Activated CD4-positive, alpha-beta T cell treated with anti-CD3 and anti-CD28 coated beads, Interleukin-2, Interleukin-4, amounts not matched to agents 100 ng/mL and 50 ng/mL, durations not matched to agents 16 hours and 8 hours (primary cell): ENCODE measurements at places on chromosomes 1 and 21.

GRCh38 chr1:100188617-100189016 is 10.6 kb upstream of the LRRC39 start:
- no peak for DNase-seq

GRCh38 chr1:172289448-172289847 is 131.0 kb upstream of the C1orf105 start:
- no peak for DNase-seq

DNA sequence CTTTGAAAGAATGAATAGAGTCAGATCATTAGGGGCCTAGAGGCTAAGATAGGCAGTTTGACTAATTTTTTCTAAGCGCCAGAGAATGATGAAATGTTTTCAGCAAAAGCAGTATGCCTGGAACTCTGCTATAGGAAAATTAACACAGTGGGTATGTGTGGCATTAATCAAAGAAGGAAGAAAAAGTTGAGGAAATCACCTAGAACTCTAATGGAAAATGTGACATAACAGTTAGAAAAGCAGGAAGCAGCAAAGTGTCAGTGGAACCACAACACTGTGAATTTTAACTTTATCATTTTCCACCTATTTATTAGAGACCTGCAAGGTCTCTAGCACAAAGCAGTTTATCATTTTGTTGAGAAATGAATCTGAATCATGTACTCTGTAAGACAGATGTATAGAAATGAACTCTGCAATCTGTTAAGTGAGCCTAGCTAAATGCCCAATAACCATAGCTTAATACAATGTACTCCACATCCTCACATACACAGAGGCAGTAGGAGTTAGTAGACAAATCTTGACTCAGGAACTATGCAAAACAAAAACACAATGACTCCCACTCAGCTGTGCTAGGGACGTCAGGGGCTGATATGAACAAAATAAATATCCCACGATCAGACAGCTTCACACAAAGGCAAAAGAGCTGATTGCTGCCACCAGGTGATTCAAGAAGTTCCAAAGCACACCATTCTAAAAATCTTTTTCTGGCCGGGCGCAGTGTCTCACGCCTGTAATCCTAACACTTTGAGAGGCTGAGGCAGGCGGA is 500.7 kb upstream of the NFIA start:
- no peak for DNase-seq

DNA sequence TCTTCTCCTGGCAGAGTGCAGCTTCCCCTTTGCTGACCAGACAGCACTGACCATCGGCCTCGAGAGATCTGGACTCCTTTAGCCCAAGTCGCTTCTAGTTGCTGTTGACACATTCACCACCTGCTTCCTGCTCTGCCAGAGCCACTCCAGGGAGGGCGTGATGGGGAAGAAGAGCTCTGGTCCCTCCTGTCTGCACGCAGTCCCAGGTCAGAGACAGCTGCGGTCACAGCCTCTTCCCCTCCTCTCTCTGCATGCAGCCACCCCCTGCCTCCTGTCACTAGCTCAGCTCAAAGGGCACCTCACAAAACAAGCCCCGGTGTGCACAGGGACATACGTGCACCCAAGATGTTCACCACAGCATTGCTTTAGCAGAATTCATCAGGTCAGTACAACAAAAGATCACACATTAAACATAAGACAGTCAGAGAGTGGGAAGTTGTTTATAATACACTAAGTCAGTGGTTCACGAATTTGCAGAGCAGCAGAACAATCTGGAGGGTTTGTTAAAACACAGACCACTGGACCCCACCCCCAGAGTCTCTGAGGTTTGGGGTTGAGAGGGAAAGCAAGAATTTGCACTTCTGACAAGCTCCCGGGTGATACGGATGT is 132.9 kb downstream of the SYF2 start:
- DNase-seq: peak; percentile 29

- DNase-seq: no peak
Observed at GRCh38 chr1:167658574-167659328, 28.7 kb downstream of the RCSD1 start.

DNA sequence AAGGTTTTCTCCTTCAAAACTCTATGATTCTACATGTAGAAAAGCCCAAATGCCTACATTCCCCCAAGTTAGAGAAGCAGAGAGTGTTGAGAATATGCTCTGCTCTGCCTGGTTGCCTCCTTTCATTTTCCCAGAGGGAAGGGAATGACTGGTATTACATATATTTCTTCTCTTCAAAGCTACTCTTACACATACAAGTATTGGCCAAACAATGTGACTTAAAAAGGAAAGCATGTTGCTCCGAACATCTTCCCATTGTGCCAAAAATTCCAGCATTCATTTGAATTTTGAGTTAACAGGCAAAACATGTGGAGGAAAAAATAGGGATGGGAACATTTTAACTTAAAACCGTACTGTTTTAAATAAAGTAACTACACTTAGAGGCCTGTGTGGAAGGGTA is 125.2 kb downstream of the COQ8A start:
- DNase-seq: no peak

DNA sequence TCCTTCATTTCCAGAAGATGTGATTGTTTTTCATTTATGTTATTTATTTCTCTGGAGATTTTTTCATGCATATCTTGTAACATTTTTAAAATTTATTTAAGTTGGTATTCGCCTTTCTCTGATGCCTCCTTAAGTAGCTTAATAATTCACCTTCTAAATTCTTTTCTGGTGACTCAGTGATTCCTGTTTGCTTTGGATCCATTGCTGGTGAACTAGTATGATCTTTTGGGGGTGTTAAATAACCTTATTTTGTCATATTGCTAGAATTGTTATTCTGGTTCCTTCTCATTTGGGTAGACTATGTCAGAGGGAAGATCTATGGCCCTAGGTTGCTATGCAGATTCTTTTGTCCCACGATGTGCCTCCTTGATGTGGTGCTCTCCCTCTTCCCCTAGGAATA is 1347.2 kb upstream of the B3GALT2 start:
- no peak for DNase-seq

- no peak for DNase-seq
Observed at GRCh38 chr1:183473217-183473536, 878 bp downstream of the SMG7 start.

GRCh38 chr1:43853161-43853921 is 80.3 kb upstream of the ARTN start:
- no peak for DNase-seq

DNA sequence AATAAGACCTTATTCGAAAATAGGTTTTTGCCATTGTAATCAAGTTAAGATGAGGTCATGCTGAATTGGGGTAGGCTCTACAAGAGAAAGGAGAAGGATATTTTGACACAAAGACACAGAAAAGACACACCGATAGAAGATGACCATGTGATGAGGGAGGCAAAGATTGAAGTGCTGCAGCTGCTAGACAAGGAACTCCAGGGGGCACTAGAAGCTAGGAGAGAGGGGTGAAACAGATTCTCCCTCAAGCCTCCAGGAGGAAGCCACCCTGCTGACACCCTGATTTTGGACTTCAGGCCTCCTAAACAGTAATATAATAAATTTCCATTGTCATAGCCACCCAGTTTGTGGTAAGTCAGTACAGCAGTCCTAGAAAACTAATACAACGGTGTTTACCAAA is 506.8 kb upstream of the CAMK1G start:
- DNase-seq: no peak

- no peak for DNase-seq
Observed at GRCh38 chr1:201590474-201590873, 51.5 kb downstream of the NAV1 start.

DNA sequence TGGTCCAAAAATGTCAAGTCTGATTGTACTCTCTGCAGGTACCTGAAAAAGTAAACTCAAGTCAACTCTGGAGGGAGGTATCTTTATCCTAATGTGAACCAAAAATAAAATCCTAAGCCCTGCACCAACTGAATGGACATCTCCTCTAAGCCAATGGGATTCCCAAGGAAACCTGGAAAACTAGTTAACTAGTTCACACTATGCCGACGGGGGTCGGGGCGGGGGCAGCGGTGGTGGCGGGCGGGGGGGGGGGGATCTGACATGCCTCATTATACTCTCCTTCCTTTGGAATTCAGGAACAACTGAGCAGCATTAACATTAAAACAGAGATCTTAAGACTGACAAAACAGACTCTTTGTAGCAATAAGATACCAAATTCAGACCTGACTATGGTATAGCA is 452.6 kb upstream of the CAMK1G start:
- DNase-seq: no peak

DNA sequence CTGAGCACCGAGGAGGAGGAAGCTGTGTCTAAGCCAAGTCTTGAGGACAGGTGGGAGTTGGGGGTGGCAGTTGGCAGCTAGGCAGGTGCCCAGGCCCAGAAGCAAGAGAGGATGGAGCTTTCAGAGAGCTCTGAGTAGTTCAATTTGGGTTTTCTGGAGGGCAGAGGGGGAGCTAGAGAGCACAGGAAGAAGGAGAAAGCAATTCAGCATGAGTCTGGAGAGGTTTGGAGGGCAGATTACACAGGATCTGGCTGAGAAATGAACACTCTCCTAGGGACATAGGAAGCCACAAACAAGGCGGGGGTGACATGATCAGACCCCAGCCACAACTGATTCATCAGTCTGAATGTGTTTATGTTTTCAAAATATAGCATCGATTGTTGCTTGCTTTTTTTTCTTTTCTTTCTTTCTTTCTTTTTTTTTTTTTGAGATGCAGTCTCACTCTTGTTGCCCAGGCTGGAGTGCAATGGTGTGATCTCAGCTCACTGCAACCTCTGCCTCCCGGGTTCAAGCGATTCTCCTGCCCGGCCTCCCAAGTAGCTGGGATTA is 23.8 kb downstream of the PTPRF start:
- DNase-seq: peak; percentile 48

DNA sequence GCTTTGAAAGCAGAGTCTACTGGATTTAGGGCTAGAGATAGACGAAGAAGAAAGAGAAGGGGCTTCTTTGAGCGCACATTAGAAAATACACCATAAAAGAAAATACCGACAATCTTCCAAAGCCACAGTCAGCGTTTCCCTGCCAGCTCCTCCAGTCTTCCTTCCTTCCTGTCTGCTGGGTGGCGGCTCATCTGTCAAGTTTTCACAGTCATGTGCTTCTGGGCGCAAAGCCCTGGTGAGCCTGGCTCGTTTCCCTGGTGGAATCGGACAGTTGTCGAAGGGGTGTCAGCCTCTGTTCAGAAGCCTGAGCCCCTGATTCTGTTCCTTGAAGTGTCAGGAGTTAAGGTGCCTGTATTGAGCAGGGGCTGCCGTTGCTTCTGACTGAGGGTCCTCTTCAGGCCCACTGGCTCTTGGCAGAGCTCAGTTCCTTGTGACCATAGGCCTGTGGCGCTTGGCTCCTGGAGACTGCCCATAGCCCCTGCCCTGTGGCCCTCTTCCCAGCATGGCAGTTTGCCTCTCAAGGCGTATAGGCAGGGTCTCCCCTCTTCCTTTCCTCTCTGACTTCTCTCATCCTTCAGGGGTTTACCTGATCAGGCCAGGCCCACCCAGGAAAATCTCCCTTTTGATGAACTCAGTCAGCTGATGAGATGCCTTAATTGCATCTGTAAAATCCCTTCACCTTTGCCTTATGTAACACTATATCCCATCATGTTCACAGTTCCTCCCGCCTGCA is 58.6 kb downstream of the ADARB1 start:
- DNase-seq: no peak

GRCh38 chr21:20802631-20803260 is 195.5 kb upstream of the NCAM2 start:
- no peak for DNase-seq

DNA sequence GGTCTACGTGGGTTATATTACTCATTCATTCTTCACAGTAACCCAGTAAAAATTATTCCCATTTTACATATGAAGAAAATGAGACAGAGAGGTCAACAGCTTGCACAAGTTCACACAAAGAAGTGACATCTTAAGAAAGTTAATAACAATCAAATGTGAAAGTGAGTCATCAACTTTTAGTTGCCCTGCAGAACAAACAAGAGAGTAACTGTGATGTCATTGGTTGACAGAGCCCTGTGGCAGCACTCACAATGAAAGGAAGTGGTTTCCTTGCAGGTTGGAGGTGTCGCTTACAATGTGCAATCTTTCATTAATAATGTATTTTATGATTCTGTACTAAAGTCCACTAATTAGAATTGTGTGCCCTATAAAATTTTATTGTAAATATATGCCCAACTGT is 369.6 kb downstream of the RYR2 start:
- peak; percentile 40 for DNase-seq

GRCh38 chr1:19208710-19209438 is 1.2 kb downstream of the UBR4 start:
- DNase-seq: no peak

- DNase-seq: no peak
Observed at GRCh38 chr1:12249748-12250147, 19.9 kb downstream of the VPS13D start.

- DNase-seq: no peak
Observed at GRCh38 chr1:160247053-160247452, 15.3 kb downstream of the DCAF8 start.

GRCh38 chr1:245008761-245009160 is 144.4 kb upstream of the HNRNPU start:
- DNase-seq: no peak

DNA sequence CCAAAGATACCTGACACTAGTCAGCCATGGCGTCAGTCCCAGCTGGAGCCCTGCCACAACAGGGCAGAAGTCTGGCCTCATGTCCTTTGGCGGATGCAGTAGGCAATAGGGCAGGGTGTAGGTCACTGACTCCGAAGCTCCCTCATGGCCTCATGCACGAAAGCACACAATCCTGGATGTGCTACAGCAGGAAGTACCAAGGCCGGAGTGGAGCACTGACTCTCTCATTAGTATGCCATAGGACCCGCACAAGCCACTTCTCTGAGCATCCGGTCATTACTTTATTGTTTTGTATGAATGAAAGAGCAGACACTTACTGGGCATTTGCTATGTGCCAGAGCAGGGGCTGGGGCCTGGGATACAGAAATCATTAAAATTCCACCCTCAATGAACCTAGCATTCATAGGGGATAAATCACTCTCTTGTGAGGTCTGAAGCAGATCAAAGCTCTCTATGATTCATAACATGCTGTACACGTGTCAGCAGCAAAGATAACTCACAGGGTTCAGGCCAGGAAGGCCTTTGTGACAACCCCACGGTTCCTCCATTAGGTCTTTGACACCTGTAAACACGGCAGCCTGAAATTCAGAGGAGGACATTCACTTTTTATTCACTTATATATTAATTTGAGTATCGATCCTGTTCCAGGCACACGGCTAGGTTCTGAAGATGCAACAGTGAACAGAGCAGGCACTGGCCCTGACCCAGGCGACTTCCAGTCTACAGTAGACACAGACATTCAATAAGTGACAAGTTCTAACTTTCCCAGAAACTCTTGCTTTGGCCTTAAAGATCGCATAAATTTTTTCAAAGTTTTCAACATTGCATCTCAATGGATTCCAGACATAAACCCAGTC is 357.9 kb upstream of the USP24 start:
- DNase-seq: no peak

- no peak for DNase-seq
Observed at GRCh38 chr1:25073640-25074270, 143.7 kb upstream of the RUNX3 start.

GRCh38 chr21:14916676-14917141 is 148.1 kb downstream of the NRIP1 start:
- DNase-seq: no peak

DNA sequence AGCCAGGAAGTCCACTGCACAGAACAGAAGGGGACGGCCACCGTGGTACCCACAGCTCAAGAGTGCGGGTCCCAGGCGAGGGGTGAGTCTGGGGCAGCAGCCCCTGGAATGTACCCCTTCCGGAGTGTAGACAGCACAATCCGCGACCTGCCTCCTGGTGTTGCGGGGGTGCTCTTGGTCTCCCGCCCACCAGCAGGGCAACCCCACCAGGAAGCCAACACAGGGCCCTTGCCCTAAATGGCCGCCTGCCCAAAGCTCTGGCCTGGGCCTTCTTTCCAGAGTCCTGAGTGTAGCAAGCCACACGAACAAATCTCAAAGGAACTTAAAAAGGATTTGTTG is 1.1 kb upstream of the SLC19A1 start:
- DNase-seq: no peak

- DNase-seq: no peak
Observed at GRCh38 chr1:82612986-82613385, 812.3 kb downstream of the ADGRL2 start.
